ENCODE measurements at places on chromosomes 5 and 9. TPM values are rescaled to one million over a fixed set of nuclear protein-coding genes. Genes with fewer than 3 reads are reported as not detected.

Gene ZNF484
- 4.9 TPM for total RNA-seq

DNA sequence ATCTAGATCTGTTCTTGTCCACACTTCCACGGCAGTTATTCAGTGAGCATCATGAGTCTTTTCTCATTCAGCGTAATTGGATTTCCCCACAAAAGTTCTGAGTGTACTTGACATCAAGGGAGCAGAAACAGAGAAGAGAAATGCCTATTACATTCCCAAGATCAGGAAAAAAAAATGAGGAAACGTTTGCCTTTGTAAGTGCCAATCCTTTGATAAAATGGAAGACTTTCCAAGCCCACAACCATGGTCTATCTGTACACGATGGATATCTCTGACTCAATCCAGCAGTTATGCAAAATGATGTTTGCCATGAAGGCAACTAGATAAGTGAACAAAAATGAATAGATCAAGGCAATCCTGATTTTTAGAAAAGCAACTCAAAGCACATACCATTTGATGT is 235.9 kb downstream of the DOCK8 start:
- H3K4me1 ChIP-seq = no peaks in the 10 kb centered on the region
- no peak for DNase-seq
- H3K36me3 ChIP-seq = no peaks in the 10 kb centered on the region
- H3K4me3 ChIP-seq = no peak overlapping the region
- no peaks in the 10 kb centered on the region for H3K27me3 ChIP-seq

Gene GLRA1
- not detected for total RNA-seq

DNA sequence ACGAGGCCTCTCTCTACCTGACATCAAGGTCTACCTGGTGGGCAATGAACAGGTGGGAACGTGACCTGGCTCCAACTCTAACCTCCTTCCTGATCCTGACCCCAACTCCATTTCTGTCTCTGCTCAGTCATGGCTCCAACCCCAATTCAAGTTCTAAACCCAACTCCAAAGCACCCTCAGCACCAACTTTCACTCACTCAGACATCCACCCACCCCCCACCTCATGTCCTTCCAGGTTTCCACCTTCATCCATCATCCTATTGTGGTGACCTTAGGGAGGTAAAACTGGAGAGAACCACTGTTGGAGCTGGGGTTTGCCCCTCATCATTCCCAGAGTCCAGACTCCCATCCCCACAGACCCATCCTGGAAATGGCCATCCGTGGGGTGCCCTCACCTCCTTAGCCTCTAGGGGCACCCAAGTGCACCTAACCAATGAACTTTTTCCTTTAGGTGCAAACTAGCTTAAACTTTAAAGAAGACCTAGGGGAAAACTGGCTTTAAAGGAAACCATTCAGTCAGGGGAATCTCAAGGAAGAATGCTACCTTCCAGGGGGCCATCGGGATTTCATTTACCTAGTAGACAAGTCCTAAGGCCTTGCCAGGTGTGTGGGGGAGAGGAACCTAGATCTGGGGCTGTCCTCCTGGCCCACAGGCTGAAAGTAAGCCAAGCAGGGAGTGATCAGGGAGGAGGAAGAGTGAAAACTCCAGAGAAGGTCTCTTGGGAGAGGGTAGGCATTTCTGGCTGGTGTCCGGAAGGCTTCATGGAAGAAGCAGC is 11.3 kb downstream of the RGS14 start:
- peaks cover 5% of the 10 kb centered on the region for H3K27me3 ChIP-seq
- peaks cover 43% of the 10 kb centered on the region for H3K4me1 ChIP-seq
- H3K36me3 ChIP-seq = no peaks in the 10 kb centered on the region
- no peak for DNase-seq
- no peak overlapping the region for H3K4me3 ChIP-seq

Gene BAAT
- total RNA-seq = not detected

- H3K4me1 ChIP-seq = peaks cover 29% of the 10 kb centered on the region
- DNase-seq = no peak
- H3K27ac ChIP-seq = no peak overlapping the region
- peaks cover 100% of the 10 kb centered on the region for H3K27me3 ChIP-seq
Measured at GRCh38 chr5:73229271-73229670, 56.3 kb downstream of the TMEM174 start.

GRCh38 chr5:158381614-158382160 is 522.7 kb upstream of the CLINT1 start:
- H3K4me1 ChIP-seq = peaks cover 12% of the 10 kb centered on the region
- no peak overlapping the region for H3K4me3 ChIP-seq
- H3K27me3 ChIP-seq = no peaks in the 10 kb centered on the region
- no peak for DNase-seq
- H3K27ac ChIP-seq = no peak overlapping the region

- H3K27me3 ChIP-seq = no peaks in the 10 kb centered on the region
- H3K27ac ChIP-seq = no peak overlapping the region
- H3K4me1 ChIP-seq = peaks cover 48% of the 10 kb centered on the region
- no peak overlapping the region for H3K4me3 ChIP-seq
- no peaks in the 10 kb centered on the region for H3K36me3 ChIP-seq
Measured at GRCh38 chr9:133842721-133843227, 104.6 kb upstream of the SARDH start.

DNA sequence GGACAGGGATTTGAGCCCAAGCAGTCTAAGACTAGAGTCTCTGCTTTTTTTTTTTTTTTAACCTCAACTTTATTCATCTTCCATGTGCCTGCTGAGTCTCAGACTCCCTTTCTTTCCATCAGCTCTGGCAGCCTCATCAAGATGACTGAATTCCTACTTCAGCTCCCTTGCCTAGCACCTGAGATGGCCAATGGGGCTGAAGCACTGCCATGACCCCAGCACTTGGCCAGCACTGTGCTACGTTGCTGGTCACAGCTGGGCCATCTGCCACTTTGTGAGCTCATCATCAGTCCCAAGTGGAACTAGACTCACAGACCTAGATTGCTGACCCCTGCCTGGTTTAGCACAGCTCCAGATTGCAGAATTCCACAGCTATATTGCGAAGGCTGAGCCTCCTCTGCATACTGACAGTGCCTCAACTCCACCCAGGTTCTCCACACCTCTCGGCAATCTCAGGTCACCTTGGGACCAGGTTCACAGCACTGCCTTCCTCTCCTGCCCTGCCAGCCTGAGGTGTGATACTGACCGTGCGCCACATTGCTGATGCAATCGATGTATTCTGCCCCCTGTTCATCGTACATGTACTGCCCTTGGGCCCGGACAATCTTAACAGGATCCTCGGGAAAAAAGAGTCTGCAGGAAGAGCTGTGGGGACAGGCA is 1.6 kb downstream of the PHYKPL start:
- H3K4me3 ChIP-seq = peak overlapping the region; percentile 98
- H3K4me1 ChIP-seq = peaks cover 55% of the 10 kb centered on the region
- peak; percentile 26 for DNase-seq
- peak overlapping the region; percentile 96 for H3K27ac ChIP-seq
- no peaks in the 10 kb centered on the region for H3K27me3 ChIP-seq
- H3K36me3 ChIP-seq = peaks cover 49% of the 10 kb centered on the region

Gene DDX46
- 24.4 TPM for total RNA-seq

DNA sequence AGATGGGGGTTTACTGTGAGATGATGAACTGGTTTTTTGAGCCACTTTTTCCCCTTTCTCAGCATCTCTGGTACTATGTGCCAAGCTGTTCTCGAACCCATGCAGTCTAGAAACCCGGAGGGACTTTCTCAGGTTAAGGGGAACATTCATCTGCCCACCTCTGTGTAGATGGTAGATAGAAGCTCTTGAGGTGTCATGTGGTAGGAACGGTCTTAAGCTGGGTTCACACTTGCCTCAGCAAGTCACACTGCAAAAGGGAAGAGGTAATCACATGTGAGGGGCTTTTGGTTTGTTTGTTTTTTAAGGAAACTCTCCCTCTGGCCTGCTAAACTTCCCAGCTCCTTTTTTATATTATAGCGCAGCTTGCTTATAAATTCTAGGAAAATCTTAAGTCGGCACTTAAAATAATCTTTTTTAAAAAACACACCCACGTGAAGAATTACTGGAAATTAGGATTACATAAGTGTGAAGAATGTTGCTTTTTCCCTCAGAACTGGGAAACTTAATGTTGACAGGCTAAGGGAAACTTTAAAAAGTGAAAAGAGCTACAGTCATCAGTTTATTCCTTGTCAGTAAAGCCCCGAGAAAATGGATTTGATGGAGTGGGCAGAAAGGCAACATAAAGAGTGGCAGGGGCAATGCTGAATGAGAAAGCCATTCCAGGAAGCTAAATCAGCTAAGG is 430.3 kb downstream of the ARHGEF28 start:
- no peak for DNase-seq
- H3K36me3 ChIP-seq = no peaks in the 10 kb centered on the region
- peaks cover 6% of the 10 kb centered on the region for H3K4me1 ChIP-seq

GRCh38 chr5:166860426-166860825 is 1431.0 kb upstream of the WWC1 start:
- no peak overlapping the region for H3K4me3 ChIP-seq
- no peaks in the 10 kb centered on the region for H3K36me3 ChIP-seq
- DNase-seq = no peak
- no peak overlapping the region for H3K27ac ChIP-seq

Gene NR2F1-AS1
- 0.60 TPM for total RNA-seq

Gene MOB3B
- total RNA-seq = 2.1 TPM

GRCh38 chr5:53879708-53880323 is 319.4 kb downstream of the NDUFS4 start:
- no peak overlapping the region for H3K4me3 ChIP-seq
- no peak for DNase-seq
- no peaks in the 10 kb centered on the region for H3K36me3 ChIP-seq
- no peaks in the 10 kb centered on the region for H3K4me1 ChIP-seq

Gene MRPL22
- total RNA-seq = 78.4 TPM

- no peaks in the 10 kb centered on the region for H3K36me3 ChIP-seq
- no peak overlapping the region for H3K4me3 ChIP-seq
- H3K4me1 ChIP-seq = peaks cover 59% of the 10 kb centered on the region
- no peaks in the 10 kb centered on the region for H3K27me3 ChIP-seq
- H3K27ac ChIP-seq = no peak overlapping the region
- DNase-seq = no peak
Measured at GRCh38 chr9:95513711-95514110, 3.1 kb downstream of the PTCH1 start.

GRCh38 chr5:61816585-61817450 is 484.8 kb downstream of the ZSWIM6 start:
- peaks cover 7% of the 10 kb centered on the region for H3K4me1 ChIP-seq
- DNase-seq = no peak
- no peak overlapping the region for H3K27ac ChIP-seq
- H3K36me3 ChIP-seq = no peaks in the 10 kb centered on the region
- H3K4me3 ChIP-seq = no peak overlapping the region
- peaks cover 44% of the 10 kb centered on the region for H3K27me3 ChIP-seq

GRCh38 chr9:25206027-25206426 is 472.2 kb downstream of the TUSC1 start:
- H3K27ac ChIP-seq = peak overlapping the region; percentile 49
- no peak overlapping the region for H3K4me3 ChIP-seq
- no peaks in the 10 kb centered on the region for H3K36me3 ChIP-seq

GRCh38 chr9:137188086-137188489 is 272 bp downstream of the ANAPC2 start:
- no peaks in the 10 kb centered on the region for H3K27me3 ChIP-seq
- H3K36me3 ChIP-seq = peaks cover 63% of the 10 kb centered on the region

All from left ventricle myocardium inferior (tissue), 1 donor.